ENCODE measurements at places on chromosomes 4 and X.

- DNase-seq: no peak
Observed at GRCh38 chr4:57430726-57431125, 320.5 kb upstream of the IGFBP7 start.

DNA sequence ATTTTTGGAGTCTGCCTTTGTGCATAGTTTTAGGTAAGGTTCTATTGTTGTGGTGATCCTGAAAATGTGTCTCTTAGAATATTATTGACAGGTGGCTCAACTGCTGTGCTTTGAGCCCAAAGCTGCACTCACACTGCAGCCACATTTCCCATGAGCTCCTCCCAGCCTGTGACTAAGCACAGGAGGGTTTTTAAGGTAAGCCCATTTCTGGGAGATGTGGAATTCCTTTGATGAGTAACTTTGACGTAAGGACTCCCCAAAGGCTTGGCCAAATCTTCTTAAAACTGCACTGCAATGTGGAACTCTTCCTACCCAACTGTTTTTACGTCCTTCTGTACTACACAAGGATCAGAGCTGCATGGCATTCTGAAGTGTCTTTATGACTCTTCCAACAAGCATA, 20.0 kb upstream of the TMPRSS11A start:
- no peak for DNase-seq

DNA sequence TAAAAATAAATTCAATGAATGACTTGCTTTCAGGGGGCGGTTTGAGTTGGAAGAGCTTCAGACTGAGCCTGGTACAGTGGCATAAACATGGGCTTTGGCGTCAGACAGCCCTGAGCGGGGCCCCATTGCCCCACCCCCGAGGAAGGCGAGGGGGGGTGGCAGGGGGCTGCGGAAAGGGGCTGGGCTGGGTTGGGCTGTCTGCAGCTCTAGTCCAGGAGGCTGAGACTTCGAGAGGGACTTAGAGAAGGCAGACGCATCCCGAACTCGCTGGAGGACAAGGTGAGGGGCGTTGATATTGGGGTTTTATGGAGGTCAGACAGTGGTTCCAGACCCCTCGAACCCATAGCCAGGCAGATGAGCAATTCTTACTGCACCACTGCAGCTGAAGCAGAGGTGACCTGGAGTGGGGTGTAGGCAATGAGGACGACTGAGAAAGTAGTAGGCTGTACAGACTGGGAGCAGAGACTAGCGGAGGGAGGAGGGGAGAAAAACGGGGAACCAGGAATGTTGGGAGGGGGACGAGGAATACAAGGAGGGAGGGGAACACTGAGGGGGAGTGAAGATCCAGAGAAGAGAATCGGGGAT, at the start of gene MAGED2:
TSS of gene MAGED2 (plus strand) at position 222 of the 585 bp plus-strand sequence. CDS start 1,587 bp downstream, outside the sequence.
- no peak for DNase-seq

DNA sequence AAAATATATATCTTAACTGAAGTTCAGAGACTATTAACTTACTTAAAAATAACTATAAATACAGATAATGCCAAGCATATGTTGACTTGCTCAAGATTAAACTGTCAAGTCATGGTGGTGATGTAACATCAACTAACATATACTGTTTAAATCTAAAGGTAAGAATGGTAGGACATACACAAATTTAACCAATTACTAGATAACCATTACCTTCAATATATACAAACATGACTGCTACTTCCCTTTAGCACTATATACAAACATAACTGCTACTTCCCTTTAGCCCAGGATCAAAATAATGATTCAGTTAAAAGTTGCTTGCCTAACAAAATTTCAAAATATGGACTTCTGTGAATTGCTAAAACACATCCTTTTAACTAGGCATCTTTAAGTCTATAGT, 14.9 kb downstream of the HNRNPD start:
- DNase-seq: no peak

DNA sequence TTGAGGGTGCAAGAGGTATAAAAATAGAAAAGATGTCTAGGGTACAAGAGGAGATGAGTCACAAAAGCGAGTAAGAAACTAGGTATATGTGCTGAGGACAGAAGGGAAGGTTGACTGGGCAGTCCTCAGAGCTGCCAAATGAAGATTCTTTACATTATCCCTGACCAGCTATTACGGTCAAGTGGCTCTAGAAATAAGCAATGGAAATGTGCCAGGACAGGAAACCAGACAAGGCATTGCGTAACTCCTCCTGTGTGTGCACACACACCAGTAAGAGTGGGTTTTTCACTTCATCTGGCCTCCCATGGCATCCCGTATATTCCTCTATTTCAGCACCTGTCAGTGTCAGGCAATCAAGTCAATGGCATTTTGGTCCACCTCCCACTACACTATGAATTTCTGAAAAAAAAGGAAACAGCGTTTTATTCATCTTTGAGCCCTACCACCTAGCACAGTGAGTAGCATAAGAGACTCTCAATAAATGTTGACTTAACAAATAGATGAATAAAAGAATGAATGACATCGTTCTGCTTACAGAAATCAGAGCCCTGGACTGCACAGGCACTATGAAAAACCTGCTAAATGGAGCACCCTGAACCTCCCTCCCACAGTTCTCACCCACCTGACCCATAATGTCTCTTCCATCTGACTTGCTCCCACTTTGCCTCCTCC, 62.6 kb upstream of the KLF3 start:
- no peak for DNase-seq

Measured in omental fat pad (tissue), 4 donors.